ENCODE measurements at places on chromosomes 16 and 17.

DNA sequence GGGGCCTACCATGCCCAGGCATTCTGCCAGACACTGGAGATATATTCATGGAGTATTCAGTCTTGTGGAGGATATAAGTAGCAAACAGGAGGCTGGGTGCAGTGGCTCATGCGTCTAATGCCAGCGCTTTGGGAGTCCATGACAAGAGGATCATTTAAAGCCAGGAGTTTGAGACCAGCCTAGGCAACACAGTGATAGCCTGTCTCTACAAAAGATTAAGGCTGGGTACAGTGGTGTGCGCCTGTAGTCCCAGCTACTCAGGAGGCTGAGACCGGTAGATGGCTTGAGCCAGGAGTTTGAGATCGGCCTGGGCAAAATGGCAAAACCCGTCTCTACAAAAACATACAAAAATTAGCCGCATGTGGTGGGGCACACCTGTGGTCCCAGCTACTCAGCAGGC, 37.7 kb upstream of the CDH3 start:
- DNase-seq = no peak

GRCh38 chr16:8094696-8095095, 495.6 kb downstream of the TMEM114 start:
- no peak for DNase-seq

DNA sequence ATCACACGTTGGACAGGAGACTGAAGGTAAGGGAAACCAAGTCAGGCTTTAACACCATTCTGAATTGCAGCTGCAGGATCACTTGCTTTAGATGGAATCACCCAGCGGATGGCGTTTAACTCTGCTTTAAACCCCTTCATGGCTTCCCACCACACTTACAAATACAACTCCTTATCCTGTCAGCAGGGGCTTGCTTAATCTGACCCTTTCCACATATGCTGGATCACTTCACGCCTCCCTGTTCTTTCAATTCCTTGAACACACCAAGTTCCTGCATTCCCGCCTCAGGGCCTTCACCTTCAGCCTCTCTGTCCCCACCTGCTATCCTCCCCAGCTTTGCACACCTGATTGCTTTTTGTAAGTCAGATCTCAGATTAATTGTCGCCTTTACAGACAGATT, 442.2 kb downstream of the MAF start:
- no peak for DNase-seq

DNA sequence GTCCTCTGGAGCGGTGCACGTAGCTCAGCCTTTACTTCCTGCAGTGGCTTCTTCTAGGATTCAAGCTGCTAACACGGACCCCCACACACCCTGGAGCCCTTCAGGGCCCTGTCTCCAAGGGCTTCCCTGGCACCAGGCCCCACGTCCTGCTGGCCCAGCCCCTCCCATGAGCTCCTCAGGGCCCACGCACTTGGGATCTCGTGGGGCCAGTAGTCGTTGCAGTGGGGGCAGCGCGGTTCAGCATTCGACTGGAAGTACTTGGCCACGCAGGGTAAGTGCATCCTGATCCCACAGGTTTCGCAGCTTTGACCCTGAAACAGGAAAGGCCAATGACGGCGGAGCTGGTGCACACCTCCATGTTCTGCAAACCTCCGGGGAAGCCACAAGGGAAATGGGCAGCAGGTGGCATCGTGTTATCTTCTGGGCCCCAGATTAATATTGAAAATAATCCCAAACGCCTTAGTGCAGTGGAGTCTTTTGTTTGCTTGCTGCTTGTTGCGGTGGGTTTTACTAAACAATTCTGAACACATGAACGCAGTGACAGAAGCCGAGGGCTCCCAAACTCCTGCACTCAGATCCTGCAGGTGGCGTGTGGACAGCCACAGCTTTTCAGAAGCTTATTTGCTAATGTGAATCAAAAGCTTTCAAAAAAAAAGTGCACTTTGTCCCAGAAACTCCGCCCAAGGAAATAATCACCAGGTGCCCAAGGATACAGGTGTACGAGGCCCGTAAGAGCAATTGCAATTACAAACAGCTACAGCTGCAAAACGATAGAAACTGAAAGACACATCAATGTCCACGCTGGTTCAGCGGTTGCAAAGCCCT, 22.4 kb downstream of the KDM8 start:
- DNase-seq = no peak

DNA sequence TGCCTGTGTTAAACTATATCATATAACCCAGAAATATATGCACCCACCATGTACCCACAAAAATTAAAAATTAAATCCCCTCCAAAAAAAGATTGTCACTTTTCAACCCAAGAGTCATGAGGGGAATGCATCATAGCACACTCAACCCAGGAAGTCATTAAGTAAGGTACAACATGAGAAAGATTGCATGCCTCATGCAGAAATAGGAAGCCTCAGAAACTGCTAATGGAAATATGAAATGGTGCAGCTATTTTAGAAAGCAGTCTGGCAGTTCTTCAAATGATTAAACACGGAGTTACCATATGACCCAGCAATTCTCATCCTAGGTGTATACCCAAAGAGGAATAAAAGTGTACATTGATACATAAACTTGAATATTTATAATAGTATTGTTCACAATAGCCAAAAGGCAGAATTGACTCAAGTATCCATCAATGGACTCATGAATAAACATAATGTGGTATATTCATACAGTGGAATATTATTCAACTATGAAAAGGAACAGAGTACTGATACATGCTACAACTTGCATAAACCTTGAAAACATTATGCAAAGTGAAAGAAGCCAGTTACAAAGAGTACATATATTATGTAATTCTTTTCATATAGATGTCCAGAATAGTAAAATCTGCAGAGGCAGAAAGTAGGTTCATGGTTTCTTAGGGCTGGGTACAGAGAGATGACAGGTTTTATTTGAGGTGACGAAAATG, 70.4 kb downstream of the TMEM100 start:
- no peak for DNase-seq

GRCh38 chr16:8179615-8180014, 410.7 kb downstream of the TMEM114 start:
- no peak for DNase-seq

- no peak for DNase-seq
These were observed 103.4 kb downstream of the SNX11 start for GRCh38 chr17:48211011-48211410.

- no peak for DNase-seq
These were observed 142.4 kb upstream of the IRX3 start for GRCh38 chr16:54429029-54429428.

GRCh38 chr16:65666132-65666941, 544.5 kb upstream of the CDH11 start:
- no peak for DNase-seq

DNA sequence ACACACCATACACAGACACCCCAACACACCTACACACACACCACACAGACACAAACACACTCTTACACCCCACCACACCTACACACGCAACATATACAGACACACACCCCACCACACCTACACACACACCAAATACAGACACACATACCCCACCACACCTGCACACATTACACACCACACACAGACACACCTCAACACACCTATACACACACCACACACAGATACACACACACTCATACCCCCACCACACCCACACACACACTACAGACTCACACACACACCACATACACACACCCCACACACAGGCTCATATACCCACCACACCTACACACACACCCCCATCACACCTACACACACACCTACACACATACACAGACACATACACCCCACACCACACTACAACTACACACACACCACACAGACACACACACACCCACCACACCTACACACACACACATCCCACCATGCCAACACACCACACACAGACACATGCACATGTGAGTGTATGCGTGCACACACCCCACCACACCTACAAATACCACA, 31.4 kb downstream of the GPT2 start:
- DNase-seq = no peak
